Activated CD4-positive, alpha-beta T cell treated with anti-CD3 and anti-CD28 coated beads, Interleukin-2, amount 10 ng/mL, durations not matched to agents 24 days and 14 days (primary cell): ENCODE measurements at places on chromosomes 5 and 9.

GRCh38 chr5:43409809-43410271 is 2.4 kb downstream of the CCL28 start:
- no peak for DNase-seq

DNA sequence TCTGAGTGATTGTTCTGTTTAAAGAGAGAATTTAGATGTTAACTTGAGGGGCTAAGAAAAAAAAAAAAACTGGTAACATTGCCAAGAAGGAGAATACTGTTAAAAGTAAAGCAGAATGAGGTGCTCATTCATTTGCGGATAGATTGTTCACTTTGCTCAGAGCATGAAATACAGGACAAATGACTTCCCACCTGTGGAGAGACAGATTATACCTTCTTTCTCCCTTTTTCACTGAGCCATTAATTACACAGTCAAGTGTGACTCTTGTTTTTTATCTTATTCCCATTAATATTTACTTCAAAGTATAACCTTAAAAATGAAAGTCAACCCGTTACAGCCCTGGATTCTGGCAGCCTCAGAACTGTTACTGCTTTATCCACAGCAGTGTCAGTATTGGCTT is 264.5 kb downstream of the TAF11L14 start:
- DNase-seq = no peak

GRCh38 chr5:157859227-157859575 is 256 bp upstream of the CLINT1 start:
- DNase-seq = no peak

- DNase-seq = no peak
Measured at GRCh38 chr5:141915881-141916336, 7.8 kb upstream of the DELE1 start.

- DNase-seq = no peak
Measured at GRCh38 chr9:129524582-129525270, 96.2 kb downstream of the C9orf50 start.

GRCh38 chr9:131961496-131961880 is 118.2 kb downstream of the MED27 start:
- DNase-seq = no peak

DNA sequence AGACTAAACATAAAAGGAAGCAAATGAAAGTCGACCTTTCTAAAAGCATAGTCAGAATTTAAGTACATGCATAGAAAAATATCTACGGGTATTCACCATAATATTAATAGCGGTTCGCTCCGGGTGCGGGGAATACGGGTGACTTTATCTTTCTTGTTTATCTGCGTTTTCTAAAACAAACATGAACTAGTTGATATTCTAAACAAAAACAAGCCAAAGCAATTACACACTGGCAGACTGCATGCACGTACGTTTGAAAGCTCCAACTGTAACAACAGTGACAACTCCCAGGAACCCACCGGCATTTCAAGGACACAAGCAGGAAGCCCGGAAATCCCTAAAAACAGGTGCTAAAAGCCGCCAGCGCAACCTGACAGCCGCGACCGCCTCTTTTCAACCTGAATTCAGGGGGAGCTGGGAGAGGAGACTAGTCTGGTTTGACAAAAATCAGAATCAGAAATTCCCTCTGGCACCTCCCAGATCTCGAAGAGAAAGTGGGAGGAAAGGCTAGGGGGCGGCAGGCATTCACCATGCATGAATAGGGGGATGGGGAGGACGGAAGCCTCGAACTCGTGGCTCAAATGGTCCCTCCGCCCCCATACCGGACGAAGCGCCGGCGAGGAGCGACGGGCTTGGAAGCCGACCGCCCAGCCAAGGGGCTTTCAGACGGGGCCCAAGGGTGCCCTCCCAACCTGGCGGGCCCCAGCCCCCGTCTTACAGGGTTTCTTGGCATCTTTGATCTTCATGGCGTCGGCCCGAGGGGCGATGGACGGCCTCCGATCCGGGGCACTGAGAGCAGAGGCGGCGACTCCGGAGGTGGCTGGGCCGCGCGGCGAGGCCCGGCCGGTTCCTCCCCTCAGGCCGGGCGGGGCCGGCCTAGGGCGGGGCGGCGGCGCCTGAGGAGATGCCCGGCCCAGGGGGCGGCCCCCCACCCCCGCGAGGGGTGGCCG is at the start of gene PANK3:
PANK3 (minus strand) TSS at position 831 of the 950 bp plus-strand sequence; CDS start at position 746, 85 bp downstream.
- no peak for DNase-seq

GRCh38 chr5:137619191-137619870 is 116.6 kb downstream of the KLHL3 start:
- no peak for DNase-seq

GRCh38 chr9:121636341-121636865 is 15.0 kb upstream of the DAB2IP start:
- no peak for DNase-seq
